ENCODE measurements at places on chromosomes 16 and 17.

DNA sequence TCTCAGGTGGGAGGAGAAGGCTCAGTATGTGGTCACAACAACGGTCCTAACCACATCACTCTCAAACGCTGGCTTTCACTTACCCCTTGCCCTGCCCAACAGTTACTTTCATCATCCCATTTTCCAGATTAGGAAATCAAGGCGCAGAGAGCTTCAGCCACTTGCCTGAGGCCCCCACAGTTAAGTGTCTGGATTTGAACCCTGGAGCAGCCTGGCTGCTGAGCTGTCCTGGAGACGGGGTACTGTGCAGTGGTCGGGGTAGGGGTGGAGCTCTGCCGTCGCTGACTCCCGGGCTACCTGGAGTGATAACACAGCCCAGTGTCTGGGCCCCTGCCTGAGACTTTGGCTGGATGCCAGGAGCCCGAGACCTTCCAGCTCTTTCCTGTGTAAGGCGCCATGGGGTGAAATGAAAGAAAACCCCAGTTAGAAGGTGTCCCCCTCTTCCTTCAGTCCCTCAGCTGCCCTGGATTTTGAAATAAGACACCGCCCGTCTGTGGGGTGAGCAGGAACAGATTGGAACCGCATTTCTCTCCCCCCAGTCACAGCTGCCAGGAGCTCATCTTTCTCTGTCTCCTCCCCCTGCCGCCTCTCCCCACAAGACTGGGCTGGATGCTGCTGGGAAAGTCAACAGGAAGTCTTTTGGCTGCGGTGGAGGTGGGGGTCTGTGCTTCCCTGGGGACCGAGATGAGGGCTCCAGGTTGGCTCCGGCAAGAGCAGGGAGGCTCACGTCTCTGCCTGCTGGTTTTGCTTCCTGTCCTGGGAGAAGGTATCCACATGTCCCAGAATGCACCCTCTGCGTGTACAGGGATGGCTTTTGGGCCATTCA is 280.2 kb downstream of the SEC14L1 start:
- peak; percentile 79 for DNase-seq

- DNase-seq, result peak; percentile 77
Observed at GRCh38 chr17:68248199-68248825, 469 bp downstream of the AMZ2 start.

DNA sequence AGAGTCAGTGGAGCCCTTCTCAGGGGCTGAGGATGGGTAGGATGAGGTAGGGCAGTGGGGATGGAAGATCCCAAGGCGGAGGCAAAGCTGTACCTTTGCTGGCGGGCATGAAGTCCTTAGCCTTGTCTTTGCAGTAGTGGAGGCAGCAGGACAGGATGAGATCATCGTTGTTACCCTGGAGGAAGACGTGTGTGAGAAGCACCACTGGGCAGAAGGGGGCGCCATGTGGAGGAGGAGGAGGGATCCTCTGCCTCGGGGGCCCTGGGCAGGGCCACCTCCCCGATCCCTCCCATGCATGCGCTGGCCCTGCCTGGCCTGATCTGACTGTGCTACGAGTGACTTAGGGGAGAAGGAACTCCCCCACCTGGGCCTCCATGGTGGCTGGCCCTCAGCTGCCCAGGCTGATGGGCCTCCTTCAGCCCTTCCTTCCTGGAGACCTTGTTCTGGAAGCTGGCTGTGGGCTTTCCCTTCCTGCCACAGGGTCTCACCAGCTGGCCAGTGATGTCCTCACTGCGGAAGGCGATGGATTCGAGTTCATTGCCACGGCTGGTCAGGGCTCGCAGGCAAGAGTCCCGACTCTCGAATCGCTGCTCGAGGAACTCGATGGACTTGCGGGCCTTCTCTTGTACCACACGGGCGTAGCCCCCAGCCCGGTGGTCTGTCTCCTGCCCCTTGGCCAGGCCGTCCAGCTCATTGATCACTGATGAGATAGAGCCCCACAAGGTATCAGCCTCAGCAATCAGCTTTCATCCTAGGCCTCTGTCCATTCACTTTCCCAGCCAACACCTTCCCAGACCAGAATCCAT is 10.3 kb downstream of the HIC1 start:
- no peak for DNase-seq

GRCh38 chr16:76071690-76072089 is 205.5 kb upstream of the CNTNAP4 start:
- no peak for DNase-seq

GRCh38 chr16:89982318-89982717 is 33.8 kb downstream of the DEF8 start:
- DNase-seq, result no peak

- no peak for DNase-seq
Observed at GRCh38 chr17:78485290-78486168, 91.7 kb downstream of the DNAH17 start.

GRCh38 chr16:60166-60565 is 6.5 kb downstream of the SNRNP25 start:
- DNase-seq, result no peak

DNA sequence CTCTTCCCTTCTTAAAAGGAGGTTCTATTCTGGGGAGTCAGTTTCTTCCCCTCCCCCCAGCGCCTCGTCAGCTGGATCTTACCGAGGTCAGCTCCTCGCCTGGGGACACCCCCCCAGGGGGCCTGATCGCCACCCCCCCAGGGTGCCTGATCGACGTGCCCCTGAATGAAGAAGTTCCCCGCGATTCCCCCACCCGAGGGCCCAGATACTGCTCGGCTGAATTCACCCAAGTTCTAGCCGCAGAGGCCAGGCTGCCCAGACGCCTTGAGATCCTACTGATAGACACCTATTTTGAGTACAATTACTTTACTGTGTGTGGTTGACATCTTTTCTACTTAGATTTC is 1.4 kb downstream of the RAB11FIP3 start:
- DNase-seq, result no peak

DNA sequence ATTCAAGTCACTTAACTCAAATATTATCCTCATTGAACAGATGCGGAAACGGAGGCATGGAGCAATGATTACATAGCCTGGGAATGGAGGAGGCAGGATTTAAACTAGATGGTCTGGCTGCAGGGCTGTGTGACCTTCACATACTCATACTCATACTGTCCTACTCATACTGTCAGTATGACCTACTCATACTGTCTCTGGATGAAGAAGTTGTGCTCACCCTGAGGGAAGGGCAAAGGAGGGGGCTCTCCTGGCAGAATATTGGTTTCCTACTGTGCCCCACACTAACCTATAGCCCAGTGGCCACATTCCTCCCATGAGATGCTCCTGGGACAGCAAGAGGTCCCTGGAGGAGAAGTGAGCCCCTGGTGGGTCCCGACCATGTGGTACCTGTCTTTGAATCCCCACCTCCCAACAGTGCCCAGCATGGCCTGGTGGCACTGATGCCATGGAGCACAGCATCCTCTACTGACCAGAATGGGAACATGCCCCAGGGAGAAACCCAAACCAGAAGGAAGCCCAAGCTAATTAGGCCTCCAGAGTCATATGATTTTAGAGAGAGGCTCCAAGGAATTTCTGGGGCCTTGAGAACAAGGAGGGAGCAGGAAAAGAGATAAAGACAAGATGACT is 197.3 kb upstream of the SDK2 start:
- peak; percentile 42 for DNase-seq

- DNase-seq, result no peak
Observed at GRCh38 chr16:66378741-66379570, 12.5 kb downstream of the CDH5 start.

GRCh38 chr16:68921637-68922036 is 78.3 kb downstream of the TANGO6 start:
- no peak for DNase-seq

DNA sequence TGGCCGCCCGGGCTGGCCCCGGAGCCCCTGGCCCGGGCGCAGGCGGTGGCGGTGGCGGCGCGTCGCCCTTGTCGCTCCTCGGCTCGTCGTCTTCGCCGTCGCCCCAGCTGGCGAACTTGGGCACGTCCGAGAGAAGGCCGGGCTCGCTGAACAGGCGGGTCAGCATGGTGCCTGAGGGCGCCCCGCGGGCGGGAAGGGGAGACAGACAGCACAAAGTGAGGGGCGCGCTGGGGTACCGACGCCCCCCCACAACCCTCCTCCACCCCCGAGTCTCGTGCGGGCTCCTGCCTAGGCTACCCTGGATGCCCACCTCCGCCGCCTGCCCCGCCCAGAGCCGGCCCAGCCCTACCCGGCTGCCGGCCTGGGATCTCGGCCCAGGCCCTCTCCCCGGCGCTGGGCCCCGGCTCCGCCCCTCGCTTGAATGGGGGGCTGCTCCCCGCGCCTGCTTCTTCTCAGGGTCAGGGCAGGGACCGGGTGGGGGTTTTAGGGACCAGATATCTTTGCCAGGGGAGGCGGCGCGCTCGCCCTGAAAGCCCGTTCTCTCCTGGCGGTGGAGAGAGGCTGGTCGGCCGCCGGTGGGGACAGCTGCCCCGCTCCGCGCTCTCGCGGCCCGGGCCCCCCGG is 1.2 kb downstream of the NEUROD2 start:
- DNase-seq, result no peak

- DNase-seq, result no peak
Observed at GRCh38 chr17:75572713-75573539, 14.7 kb upstream of the MYO15B start.

GRCh38 chr16:53518550-53519416 is 15.8 kb upstream of the AKTIP start:
- no peak for DNase-seq

DNA sequence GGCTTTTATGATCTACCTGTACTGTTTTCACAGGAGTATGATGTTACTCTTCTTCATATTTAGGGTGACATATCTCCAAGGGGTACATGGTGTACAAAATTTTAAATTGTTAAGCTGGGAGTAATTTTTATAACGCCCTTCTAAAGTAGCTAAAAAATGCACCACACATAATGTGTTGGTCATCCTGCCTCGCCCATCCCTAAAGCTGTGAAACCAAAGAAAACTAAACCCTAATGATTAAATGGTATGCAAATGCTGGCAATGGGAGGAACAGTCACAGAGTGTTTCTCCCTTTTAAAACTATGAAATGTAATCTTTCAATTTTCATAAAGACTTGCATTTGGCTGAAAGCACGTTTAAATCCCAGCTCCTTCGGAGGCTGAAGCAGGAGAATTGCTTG is 2.0 kb upstream of the KRT24 start:
- no peak for DNase-seq

GRCh38 chr16:52446080-52446479 is 100.9 kb downstream of the TOX3 start:
- no peak for DNase-seq

DNA sequence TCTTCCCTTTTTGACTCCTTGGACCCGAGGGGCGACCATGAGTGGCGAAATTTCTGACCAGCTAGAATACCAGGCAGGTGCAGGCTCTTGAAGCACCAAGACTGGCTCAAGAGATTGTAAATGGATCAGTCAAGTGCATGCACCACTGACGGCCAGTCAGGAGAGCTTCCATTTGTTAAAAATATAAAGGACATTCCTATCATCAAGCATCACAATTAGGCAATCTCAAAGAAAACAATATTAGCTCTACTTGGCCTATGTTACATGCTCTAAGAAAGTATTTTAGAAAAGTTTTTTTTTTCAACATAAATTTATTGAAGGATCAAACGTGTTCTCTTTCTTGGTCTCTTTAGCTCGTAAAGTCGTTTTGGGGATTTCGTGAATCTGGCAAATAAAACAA is 1.5 kb upstream of the PRKCA start:
- DNase-seq, result no peak

GRCh38 chr16:13052431-13052830 is 151.0 kb downstream of the SHISA9 start:
- no peak for DNase-seq

- no peak for DNase-seq
Observed at GRCh38 chr17:8044819-8045810, 6.3 kb downstream of the ALOX15B start.

DNA sequence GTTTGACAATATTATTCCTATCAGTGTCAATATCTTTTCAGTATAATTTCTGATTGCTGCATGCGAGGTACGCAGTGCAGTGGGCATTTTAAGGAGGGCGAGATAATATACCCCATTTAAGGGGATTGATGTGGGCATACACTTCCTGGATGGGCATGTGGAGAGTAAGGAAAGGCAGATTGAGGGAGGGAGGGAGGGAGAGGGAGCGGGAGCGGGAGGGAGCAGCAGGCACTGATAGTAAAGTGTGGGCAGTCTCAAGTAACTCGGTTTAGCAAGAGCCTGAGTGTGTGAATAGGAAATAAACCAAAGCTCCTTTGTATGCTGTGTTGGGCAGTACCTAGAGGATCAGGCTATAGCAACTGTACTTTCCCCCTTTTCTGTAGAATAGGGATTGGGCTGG is 5.1 kb downstream of the BPTF start:
- no peak for DNase-seq

DNA sequence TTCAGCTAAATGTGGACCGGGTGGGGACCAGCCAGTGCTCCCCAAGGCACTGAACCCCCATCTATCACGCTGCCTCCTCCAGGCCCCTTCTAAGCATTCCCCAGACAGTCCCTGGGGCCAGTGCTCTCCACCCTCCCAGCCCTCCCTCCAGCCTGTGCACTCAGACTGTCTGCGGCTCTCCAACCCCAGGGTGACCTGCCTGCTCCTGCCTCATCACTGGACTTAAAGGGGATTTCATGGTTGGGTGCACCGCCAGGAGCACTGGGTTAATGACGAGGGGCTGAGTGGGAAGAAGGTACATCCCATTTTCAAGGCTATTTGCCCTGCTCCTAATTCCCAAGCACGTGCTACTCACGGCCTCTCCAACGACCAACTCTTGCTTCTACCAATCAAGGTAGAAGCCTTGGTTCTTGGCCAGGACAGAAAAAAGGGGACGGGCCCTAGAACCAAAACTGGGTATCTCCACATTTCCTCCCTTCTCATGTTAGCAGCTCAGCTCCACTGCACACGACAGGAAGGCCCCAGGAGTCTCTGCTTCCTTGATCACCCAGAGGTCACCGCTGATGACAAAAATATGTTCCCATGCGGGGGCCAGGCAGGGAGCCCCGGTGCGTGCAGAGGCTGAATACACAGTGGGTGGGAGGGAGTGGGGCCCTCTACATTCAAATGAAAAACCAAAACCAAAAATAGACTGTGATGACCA is 3.5 kb upstream of the ABR start:
- no peak for DNase-seq

- no peak for DNase-seq
Observed at GRCh38 chr17:55580596-55581133, 69.4 kb upstream of the SMIM36 start.

- peak; percentile 64 for DNase-seq
Observed at GRCh38 chr17:30021708-30022317, 80.4 kb downstream of the EFCAB5 start.

- peak; percentile 52 for DNase-seq
Observed at GRCh38 chr17:21039839-21040575, 2.8 kb downstream of the USP22 start.
